ENCODE measurements at places on chromosomes 4 and X.

DNA sequence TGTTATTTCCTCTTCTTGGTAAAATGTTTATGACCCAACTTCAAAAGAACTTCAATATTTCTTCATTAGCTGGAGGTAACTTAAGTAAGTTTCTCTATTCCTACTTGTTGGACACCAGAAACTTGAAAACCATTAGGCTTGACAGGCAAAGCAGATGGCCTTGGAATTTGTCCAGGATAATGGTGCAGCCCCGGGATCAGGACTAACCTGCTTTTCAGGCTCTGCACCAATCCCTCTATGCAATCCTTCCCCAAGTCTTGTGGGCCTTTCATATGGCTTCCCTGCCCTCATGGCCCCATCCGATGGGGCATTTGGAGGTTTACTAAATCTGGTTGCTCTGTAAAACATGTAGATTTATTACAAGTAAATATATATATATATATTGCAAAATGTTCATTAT is 68.5 kb downstream of the SPINK2 start:
- DNase-seq = no peak

DNA sequence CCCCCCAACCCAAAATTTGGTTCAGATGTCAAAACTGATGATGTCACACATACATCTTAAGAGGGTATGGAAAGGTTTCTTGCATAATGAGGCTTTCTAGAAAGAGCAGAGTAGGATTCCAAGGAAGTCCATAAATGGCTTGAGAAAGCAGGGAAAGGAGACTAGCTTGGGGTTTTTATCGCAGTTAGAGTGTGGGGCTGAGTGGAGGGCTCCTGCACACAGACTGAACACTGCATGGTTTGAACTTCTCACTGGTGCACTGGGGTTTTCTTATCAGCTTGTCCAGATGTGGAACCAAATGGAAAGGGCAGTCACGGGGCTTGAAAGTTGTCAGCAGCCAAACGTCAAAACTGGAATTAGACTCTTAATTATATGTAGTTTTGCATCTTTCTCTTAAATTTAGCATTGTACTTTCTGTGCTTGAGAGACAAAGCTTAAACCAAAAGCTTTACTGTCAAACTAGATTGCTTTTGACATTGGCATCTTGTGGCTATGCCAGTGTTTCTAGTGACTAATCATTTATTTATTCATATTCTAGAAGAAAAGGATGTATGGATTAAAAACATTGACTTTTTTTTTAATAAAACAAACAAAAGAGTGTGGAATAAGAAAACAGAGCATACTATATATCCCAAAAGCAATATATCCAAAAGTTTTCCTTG is 78.3 kb upstream of the STIM2 start:
- no peak for DNase-seq

GRCh38 chr4:110020646-110021443 is 108.2 kb downstream of the EGF start:
- DNase-seq = no peak

- DNase-seq = peak; percentile 29
These were observed 1.2 kb downstream of the CXCL3 start for GRCh38 chr4:74037076-74037955.

DNA sequence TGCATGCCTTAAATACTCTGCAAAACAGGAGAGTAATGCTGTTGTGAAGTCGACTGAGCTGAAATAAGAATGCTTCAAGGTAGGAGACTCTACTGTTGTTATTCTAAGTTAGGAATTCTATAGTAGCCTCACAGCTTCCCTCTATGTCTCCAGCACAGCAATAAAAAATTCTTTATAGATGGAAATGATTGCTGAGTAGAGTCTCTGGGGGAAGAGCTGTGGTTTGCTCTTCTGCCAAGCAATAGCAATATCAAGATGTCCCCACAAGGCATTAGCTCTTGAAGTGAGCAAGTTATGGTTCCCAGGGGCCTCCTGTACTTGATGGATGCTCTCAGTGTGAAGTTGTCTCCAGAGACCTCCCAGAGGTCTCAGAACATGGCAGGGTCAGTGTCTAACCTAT is 880.6 kb upstream of the FRG1 start:
- no peak for DNase-seq

DNA sequence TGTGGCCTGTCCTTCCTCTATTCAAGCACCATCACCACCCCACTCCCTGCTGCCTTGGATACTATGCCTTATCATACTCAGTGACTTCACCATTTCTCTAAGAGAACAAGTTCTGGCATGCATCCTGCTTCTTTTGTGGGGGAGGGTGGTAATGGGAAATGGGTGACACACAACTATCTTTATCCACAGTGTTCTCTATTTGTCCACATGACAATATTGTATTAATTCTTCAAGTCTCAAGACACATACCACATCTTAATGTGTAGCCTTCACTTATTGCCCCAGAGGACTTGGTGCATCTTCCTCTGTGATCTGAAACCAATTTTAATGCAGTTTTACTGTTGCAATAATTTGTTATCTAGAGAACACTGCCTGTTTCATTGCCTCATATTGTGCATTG is 29.3 kb upstream of the UGT2B7 start:
- no peak for DNase-seq

DNA sequence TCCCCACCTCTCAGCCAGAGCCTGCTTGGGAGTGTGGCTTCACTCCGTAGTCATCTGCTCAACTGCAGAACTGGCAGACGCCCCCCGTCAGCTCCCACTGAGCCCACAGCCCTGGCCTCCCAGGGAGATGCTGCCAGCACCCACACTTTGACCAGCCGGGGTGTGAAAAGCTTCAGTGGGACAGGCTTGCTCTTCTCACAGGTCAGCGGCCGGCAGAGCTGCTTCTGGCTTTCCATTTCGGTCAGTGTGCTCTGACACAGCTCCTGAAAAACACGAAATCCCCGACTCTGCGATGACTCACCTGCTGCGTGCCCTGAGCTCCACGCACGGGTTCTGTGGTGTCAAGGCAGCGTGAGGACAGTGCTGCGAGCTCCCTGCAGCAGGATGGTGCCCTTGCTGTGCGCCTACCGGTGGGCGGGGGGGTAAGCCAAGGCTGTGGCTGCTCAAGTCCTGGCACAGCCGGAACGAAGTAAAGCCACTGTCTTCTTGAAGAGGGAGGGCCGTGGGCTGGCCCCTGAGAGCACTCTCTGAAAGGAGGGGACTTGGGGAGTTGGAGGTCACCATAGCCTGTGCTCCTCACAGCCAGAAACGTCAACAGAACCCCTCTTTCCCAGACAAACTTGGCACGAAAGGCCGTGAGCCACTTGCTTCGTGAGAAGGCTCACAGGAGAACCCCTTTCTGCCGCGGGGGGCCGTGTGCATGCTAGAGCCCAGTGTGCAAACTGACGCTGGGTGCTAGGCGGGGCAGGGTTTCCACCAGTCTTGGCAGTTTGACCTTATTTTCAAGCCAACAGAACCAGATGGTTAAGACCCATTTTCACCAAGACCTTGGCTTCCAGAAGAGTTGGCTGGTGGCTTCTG is 23.6 kb downstream of the NOP14 start:
- DNase-seq = no peak

DNA sequence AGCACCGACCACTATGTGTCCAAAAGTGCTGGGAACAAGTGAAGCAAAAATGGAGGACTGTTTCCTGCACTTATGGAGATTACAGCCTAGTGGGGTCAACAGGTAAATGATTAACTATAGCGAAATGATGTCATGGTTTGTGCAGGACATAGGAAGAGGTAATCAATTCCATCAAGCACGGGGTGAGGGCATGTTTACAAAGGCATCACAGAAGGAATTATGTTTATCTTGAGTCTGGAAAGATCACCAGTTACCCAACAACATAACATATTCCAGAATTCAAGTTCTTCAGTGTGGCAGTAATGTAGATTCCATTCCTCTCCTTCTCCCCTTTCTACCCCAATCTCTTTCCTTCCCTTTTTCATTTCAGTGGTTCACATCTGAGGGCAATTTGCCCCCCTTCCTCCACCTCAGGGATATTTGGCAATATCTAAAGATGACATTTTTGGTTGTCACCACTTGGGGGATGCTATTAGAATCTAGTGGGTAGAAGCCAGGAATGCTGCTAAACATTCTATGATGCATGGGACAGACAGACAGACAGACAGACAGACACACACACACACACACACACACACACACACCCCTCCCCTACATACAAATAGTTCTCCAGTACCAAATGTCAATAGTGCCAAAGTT is 24.1 kb downstream of the FAM47E start:
- DNase-seq = no peak

GRCh38 chrX:149825424-149825823 is 43.7 kb downstream of the MAGEA9 start:
- DNase-seq = peak; percentile 36

DNA sequence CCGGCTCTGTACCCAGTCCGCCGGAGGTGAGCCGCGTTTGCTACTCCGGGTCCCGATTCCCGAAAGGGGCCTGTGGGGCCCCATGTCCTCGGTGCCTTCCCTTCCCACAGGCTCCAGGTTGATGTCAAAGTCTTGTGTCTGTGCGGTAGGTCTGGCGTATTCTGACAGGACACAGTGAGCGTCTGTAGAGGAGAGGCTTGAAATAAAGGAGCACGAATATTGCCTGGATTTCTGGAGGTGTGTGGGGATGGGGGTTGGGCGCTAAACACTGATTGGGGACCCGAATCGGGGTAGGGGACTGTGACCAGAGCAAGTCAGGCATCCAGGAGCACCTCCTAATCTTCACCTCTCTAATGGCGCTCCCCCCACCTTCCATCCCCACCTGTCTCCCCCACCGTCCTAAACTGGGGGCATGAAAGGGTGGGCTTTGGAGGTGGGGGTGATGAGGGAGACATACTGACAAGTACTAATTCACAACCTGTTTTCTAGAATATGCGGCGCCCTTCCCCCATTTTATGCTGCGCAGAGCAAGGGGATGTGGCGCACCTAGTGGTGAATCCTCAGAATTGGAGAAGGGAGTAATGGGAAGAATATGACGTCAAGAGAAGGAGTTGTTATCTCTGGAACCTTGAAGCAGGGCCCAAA is 855 bp downstream of the GPRASP2 start:
- peak; percentile 66 for DNase-seq

DNA sequence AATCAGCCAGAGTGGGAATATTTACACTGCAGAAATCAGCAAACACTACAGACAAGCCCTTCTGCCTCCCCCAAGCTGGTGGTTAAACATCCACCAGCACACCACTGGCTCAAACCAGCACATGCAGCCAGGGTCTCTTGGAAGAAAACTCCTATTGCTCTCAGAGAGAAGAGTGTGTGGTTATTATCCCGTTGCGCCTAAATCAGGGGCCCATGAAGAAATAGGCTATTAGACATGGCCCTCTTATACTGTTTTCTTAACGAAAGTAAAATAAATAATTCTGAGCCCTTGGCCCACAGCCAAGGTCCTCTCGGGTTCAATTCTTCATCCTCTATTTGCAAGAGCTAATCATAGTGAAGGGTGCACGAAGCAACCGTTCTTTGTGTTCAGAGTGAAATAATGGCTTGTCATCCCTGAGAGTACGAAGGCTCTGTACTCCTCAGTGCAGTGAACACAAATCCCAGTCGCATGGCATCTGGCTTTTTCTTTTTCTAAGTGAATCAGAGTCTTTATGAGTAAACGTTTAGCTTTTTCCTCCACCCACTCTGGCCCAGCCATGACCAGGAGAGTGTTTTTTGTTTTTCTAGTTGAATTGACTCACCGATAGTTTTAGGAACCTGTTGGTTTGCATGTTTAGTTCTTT is 33.4 kb upstream of the RBM47 start:
- peak; percentile 78 for DNase-seq

GRCh38 chr4:142120921-142121320 is 484.5 kb downstream of the IL15 start:
- DNase-seq = no peak

- DNase-seq = no peak
These were observed 43.3 kb downstream of the HOPX start for GRCh38 chr4:56637791-56638190.

DNA sequence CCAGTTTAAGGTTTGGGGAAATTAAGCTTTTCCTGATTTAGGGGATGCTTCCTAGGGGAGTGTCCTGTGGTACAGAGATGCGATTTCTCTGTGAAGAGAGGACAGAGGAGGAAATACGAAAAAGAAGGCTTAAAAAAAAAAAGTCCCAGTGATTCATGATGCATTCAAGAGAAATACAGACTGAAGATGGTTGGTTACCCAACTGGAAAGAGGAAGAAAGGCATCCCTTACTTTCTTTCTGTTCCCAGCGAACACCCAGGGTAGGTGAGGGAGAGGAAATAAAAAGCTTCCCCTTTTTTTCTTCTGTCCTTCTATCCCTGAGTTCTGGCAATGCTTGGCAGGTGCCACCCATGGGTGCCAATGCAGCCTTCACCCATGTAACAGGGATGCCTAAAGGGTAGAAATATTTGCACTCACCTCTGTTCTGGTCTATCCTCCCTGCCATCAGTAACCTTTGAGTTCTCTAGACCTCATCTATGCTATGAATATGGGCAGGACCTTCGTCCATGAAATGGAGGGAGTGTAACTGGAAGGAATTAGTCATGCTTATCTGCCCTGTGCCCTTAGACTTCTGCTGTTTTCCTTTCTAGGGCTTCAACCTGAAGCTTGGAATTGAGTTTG is 230.1 kb upstream of the GALNTL6 start:
- no peak for DNase-seq

- peak; percentile 82 for DNase-seq
These were observed 915 bp upstream of the RAB33B start for GRCh38 chr4:139453041-139453370.

DNA sequence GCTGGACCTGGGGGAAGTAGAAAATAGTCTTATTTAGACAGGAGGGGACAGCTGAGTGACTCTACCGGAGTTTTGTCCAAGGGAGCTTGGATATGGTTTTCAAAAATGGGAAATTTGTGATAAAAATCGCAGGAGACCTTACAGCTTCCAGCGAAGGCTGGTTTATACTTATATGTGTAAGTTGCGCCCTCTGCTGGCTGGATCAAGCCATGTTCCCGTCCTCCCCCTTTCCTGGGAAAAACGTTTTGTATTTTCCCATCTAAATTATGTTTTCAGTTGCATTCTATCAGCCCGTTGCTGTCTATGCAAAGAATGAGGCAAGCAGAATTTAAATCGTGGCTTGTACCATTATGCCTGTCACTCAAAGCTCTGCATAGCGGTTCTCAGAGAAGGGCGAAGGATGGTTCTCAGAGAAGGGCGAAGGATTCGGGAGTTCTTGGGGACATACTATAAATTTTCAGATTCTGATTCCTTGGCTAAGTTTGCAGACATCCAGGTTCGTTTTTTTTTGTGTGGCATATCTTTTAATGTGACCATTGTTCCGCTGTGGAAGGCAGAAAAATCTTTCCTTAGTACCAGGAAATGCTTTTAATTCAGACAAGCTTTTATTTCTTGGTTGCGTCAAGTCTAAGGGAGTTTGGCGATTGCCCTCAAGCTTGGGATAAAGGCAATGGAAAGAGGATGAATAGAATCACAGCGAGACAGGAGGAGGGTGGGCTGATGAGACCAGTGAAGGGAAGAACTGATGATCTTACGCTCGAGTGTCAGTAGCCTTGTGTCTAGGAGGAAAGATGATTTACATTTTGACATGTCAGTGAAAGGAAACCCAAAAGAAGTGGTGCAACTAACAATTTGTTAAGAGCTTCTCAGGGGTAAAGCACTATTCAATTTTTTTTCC is 128.5 kb upstream of the ARX start:
- peak; percentile 58 for DNase-seq

- peak; percentile 79 for DNase-seq
These were observed 129.7 kb downstream of the PLS3 start for GRCh38 chrX:115690511-115691216.

- DNase-seq = no peak
These were observed 2.6 kb downstream of the PLP1 start for GRCh38 chrX:103779141-103779789.

- peak; percentile 38 for DNase-seq
These were observed 68.5 kb downstream of the GALNT7 start for GRCh38 chr4:173237152-173237551.

Measured in ELR (cell line).